ENCODE measurements at places on chromosomes 2 and 18.

DNA sequence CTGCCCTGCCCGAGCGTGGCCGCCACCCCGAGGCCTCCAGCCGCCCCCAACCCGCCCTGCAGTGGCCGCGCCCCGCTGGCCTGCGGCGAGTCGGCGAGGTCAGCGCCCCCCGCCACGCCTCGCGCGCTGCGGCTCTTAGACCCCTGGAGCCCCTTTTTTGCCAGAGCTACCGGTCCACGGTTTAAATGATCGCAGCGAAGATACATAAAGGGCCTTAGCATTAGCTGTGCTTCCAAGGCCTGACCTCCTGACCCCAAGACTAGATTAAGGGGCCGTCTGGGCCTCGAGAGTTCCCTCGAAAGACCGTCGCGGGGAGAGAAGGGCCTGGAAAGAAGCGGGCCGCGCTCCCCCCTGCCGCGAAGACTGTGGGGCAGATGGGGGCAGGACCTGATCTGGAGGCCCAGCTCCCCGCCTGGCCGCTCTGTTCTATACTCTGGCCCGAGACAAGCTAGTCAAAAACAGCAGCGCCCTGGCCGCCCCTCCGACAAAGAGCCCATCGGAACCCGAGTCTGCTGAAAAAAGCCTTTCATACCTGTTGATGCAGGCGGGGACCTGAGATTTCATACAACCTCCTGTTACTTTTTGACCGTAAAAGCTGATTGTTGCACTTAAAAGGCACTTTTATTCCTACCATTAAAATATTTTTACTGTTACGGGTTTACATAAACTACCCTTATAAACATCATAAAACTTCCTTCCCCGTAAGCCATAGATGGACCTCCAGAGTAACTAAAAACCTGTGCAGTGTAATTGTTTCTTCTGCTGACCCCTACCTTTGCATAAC, 68.7 kb upstream of the PSMD14 start:
- no peak for DNase-seq

- DNase-seq = no peak
Measured at GRCh38 chr2:138503087-138503442, 1.5 kb downstream of the SPOPL start.

DNA sequence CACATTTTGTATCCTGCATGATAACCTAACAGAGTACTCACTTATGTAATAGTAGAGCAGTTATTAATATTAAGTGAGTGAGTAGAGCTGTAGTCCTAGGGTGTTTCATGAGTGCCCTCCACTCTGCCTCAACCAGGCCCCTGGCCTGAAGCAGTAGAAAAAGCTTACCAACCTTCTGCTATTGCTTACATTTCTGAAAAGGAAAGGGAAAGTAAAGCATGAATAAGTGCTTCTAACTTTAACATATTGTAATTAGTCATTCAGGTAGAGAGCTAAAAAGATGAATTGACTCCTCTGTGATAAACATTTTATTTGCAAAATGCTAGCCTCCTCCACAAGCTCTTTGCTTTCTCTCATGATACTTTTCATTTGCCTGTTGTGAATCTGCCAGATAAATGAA, 94.7 kb upstream of the RPE start:
- DNase-seq = no peak

- no peak for DNase-seq
Measured at GRCh38 chr2:160646684-160647444, 153.3 kb upstream of the RBMS1 start.

DNA sequence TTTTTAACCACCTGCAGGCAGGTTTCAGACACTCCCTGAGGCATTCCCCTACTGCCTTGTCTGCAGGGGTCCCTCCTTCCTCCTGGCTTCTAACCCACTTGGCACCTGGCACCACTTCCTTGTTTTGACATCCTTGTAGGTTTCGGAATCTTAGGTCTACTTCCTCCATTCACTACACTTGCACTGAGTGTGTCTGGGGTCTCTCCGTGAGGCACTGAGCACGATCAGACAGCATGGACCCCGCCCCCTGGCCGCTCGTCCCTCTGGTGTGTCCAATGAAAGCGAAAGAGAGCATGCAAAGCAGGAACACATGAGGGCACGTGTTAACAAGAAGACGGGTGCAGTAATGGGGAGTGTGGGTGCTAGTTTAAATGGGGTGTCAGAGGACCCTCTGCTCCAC, 63.8 kb downstream of the HAUS1 start:
- DNase-seq = no peak

DNA sequence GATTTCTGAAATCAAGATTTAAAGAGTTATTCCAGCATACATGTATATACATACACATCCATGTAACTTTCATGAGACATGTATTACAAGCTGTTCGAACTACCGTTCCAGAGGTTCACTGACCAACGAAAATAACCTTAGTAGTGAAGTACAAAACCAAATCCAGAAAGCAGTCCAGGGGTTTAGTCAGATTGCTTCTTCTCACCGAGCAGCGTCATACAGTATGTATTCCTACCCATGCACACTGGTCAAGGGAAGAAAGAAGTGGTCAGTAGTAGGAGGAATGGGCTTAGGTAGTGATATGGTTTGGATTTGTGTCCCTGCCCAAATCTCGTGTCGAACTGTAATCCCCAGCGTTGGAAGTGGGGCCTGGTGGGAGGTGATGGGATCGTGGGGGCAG, 45.3 kb downstream of the E2F6 start:
- DNase-seq = no peak

GRCh38 chr2:216773072-216773471, 77.7 kb upstream of the IGFBP5 start:
- no peak for DNase-seq

- DNase-seq = no peak
Measured at GRCh38 chr18:35662293-35663062, 80.9 kb downstream of the GALNT1 start.
